ENCODE measurements at places on chromosomes 13 and 19.

- DNase-seq: no peak
These were observed 8.8 kb upstream of the IGFL4 start for GRCh38 chr19:46049597-46049996.

- DNase-seq: no peak
These were observed 28.2 kb downstream of the UNC13A start for GRCh38 chr19:17659996-17660395.

GRCh38 chr19:55457683-55458457, 3.6 kb downstream of the ISOC2 start:
- DNase-seq: no peak

DNA sequence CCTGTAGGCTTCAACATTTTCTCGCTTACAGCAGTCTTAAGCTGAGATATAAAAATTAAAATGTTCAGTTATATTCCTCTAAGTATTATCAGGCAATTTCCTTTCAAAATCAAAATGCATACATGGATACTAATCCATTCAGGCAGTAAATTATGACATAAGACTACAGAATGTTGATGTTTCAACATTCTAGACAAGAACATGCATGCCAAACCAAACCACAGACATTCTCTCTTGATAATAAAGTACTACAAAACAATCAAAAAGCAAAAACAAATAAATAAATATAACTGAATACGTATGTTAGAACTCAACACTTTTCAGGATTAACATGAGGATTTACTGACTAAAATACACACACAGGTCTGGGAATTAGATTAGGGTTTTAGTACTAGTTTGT, 7.7 kb downstream of the DIS3 start:
- no peak for DNase-seq

DNA sequence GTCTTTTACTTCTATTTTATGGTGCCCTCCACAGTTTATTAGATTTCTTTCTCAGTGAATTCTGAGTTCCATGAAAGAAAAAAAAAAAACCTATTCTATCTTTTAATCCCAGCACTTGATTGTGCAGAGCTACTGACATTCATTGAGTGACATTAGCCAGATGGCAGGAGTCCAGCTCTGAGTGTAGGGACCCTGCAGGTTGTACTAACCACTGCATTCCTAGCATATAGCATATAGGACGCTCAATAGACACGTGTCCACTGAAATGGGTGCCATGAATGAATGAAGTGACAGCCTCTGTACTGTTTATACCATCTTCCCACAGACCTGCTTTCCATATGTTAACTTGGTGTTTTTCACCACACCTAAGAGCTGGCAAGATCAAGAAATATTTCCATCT, 206.3 kb downstream of the RAP2A start:
- no peak for DNase-seq
